Activated T-helper 2 cell treated with anti-CD3 and anti-CD28 coated beads, Interferon-gamma antibody, Interleukin-2, Interleukin-4, amounts not matched to agents 10 μg/mL and 5 μg/mL and 100 μg/mL, durations not matched to agents 14 hours and 24 hours and 36 hours (primary cell): ENCODE measurements at places on chromosomes 2 and 18.

DNA sequence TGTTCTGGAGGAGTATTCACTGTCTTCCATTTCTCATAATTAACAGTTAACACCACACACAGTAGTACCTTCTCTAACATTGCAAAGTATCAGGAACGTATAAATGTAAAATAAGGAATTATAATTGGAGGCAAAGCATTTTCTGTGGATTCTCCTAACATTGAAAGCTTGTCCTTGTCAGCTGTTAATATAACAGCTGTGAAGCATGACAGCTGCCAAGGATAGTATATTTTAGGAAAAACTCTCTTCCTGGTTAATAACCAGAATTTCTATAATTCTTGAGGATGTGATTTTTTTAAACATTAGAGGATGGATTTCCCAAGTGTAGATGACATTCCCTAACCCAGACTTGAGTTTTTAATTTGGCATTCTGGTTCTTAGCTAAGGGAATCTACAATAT, 110.3 kb downstream of the EPC2 start:
- no peak for DNase-seq

GRCh38 chr2:65357959-65358294, 74.5 kb downstream of the SPRED2 start:
- no peak for DNase-seq

- DNase-seq = no peak
Observed at GRCh38 chr2:11738589-11739436, 7.6 kb upstream of the LPIN1 start.

GRCh38 chr2:54099370-54099769, 16.0 kb upstream of the ACYP2 start:
- no peak for DNase-seq

DNA sequence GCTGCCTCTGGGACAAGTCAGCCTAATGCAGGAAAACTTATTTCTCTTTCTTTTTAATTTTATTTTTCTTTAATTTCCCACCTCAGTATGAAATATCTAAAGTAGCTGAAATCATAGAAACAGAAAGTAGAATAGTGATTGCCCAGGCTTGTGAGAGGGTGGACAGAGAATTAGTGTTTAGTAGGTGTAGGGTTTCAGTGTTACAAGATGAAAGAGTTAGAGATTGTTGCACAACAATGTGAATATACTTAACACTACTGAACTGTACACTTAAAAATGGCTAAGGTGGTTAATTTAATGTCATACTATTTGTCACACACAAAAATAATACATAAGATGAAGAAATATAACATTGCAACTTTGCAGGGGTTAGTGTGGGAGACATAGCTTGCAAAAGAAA, 80.8 kb downstream of the NAT8 start:
- no peak for DNase-seq

DNA sequence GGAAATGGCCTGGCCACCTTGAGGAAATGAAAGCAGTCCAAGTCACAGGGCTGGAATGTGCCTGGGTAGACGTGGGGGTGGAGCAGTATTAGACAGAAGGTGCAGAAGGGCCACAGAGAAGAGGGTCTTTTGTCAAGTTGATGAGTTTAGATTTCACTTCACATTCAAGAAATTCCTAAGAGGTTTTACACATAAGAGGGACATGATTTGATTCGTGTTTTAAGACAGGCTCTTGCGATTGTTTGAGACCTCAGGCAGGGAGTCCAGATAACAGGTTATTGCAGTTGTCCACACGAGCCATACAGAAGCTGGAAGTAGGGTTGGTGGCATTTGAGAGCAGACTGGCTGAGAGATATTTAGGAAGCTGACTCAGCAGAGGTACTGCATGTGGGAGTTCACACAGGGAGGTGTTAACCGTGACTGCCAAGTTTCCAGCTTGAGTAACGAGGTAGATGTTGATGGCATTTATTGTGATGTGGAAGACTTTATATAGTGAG, 64.6 kb downstream of the NEB start:
- DNase-seq = no peak
